GM18507 (cell line): ENCODE measurements at places on chromosomes 7 and 10.

DNA sequence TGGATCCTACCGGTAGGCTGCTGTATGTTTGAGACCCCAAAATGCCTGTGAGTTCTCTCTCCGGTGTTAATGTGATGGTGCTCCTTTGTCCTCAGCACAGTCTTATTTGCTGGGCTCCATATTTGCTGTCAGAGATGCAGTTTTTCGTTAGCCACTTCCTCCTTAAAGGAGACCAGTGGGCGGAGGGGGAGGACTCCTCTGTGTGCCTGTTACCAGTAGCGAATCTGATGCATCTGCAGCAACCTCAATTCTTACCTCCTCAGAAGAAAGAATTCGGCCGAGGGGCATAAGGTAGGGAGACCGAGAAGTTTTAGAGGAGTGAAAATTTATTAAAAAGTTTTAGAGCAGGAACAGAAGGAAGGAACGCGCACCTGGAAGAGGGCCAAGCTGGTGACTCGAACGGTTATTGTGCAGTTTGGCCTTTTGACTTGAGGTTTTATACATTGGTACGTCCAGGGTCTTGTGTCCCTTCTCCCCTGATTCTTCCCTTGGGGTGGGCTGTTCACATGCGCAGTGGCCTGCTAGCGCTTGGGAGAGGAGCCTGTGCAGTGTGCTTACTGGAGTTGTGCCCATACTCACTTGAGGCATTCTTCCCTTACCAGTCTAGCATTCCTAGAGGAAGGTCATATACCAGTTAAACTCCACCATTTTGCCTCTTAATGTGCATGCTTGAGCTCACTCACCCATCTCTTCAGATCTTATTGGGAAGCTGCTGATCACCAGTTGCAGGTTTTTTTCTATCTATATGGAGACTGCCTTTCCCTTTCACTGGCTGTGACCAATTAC is 49.5 kb downstream of the GNAI1 start:
- DNase-seq = no peak

DNA sequence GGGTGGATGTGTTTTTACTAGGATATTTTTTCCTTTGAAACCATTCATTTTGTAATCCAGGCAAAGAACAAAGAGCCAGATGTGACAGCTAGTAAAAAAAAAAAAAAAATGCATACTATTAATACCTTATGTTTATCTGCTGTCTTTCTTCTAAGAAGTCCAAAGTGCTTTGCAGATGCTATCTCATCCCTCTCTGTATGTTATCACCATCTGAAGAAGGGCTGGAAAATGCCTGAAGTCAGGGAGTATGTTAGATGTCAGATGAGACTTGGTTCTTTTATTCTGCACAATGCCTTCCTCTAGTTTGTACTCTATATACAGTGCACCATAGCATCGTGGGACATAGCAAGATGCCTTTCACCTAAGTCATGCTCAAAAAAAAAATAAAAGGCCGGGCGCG is 10.4 kb upstream of the CAMK1D start:
- no peak for DNase-seq

DNA sequence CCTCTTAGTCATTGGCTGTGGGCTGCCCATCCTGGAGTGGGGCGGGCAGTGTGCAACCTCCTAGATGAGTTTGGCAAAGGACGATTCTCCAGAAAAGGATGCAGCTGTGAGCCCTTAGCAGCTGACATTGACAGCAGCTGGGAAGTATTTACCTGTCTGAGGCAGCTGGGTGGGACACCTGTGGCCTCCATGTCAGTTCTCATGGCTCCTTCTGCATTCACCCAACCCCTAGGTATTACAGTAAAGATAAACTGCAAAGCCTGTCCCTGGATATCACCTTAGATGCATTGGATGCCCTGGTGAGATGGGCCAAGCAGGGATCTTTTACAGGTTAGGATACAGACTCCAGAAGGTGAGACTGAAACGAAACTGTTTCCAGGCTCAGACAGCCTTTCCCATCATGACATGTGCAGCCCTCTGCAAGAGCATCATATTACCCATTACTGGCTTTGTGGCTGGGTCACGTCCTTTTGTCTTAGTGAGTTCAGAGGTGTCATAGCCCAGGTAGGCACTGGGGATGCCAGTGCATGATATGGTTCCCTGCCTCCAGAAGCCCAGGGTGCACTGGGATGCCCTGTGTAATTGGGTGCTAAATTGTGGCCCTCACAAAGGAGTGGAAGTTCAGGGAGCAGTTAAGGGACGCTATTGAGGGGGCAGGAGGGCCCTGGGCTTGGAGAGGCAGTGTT is 28.9 kb downstream of the MINDY4 start:
- DNase-seq = no peak

DNA sequence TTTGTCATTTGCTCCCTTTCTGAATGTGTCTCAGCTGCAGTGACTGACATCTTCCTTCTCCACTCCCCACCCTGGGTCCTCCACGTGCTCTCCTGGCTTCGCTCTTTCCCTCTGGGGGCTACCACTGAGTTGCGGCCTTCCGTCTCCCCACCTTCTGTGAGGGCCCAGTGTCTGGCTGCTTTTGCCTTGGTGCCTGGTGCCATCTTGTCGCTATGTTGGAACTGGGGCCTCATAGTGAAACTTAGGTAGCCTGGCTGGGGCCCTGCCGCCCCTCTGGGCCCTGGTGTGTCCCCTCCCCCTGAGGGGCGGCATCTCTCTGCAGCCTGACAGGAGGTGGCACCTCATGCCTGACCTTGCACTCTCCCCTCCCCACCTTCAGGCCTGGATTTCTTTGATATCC is 144.1 kb downstream of the ANLN start:
- no peak for DNase-seq

DNA sequence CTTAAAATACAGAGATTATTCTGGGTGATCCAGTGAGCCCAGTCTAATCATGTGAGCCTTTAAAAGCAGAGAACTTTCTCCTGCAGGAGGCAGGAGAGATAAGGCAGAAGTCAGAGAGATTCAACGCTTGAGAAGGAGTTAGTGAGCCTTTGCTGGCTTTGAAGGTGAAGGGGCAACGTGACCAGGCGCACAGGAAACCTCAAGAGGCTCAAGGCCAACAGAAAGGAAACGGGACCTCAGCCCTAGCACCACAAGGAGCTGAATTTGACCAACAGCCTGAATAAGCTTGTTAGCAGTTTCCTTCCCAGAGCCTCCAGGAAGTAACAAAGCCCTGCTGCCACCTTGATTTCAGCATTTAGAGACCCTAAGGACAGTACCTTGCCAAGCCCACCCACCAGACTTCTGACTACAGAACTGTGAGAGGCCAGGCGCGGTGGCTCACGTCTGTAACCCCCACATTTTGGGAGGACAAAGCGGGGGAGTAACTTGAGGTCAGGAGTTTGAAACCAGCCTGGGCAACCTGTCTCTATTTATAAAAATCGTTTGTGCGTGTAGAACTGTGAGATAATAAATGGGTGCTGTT is 87.3 kb upstream of the KAT6B start:
- DNase-seq = peak; percentile 45

GRCh38 chr10:48469516-48470020 is 135.3 kb downstream of the ARHGAP22 start:
- DNase-seq = no peak

DNA sequence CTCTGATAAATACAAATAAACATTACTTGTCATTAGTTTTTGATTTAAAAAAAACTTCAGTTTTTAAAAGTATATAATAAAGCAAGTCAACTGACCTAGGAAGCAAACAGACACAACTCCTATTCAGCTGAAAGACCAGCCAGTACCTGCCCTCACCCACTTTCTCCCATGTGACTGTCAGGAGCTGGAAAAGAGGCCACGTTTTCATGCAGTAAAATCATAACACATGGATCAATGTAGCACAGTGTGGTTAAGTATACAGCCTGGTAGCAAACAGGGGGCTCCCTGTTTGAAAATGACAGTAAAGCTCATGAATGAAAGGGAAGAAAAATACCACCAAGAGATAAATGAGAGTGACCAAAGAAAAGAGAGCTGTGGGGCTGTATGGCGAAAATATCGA is 21.6 kb downstream of the KIN start:
- DNase-seq = no peak

GRCh38 chr7:135734343-135734689 is 6.3 kb upstream of the SLC13A4 start:
- no peak for DNase-seq

DNA sequence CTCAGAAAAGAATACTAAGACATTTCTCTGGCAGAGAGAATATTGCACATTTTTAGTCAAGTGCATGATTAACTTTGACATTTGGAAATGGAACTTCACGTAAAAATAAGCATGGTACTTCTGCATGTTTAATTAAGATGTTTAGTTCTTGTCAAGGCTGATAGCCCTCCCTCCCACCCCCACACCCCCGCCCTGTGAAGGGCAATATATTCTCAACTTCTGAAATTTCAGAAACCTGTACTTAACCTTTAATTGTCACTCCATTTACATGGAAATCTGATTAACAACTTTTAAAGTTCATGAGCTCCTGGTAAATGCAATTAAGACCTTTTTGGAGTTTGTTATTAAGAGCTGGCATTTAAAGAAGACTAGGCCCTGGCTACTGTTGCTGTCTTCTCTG is 205.8 kb downstream of the EXOC4 start:
- DNase-seq = no peak

- no peak for DNase-seq
Observed at GRCh38 chr7:155001756-155002410, 1.0 kb downstream of the PAXIP1 start.

DNA sequence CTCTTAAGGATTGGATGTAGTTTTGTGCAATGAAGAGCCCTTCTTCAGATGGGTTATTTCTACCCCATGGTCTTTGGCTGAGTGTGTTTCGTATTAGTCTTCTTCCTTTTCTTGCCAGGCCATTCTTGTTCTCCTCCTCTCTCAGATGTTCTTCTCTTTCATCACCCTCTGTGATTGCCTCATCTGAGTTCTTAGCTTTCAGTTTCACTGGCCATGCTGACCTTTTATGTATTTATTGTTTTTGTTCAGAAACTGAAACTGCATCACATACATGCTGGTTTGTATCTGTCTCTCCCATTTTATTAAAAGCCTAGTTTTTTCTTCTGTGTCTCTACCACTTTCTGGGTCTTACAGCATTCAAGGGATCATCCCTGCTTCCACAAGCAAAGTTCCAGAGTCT is 21.7 kb upstream of the PCGF5 start:
- peak; percentile 29 for DNase-seq

DNA sequence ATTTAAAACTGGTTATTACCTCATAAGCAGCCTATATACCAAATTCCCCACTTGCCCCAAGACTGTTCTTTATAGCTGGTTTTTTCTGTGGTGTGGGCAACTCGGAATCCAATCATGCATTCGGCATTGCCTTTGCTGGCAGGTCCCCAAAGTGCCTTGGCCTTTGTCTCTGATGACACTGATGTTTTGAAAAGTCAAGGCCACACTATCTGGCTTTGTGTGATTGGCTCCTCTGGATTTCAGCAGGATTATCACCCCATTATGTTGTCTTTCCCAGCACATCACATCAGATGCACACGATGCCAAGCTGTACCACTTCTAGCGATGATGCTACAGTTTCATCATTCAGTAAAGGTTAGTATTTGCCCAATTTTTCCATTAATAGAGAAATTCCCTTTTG is 97.7 kb downstream of the USP6NL start:
- DNase-seq = no peak

GRCh38 chr10:58967551-58968388 is 208.7 kb upstream of the PHYHIPL start:
- peak; percentile 5 for DNase-seq

- no peak for DNase-seq
Observed at GRCh38 chr10:92384741-92385140, 93.8 kb downstream of the MARCHF5 start.

DNA sequence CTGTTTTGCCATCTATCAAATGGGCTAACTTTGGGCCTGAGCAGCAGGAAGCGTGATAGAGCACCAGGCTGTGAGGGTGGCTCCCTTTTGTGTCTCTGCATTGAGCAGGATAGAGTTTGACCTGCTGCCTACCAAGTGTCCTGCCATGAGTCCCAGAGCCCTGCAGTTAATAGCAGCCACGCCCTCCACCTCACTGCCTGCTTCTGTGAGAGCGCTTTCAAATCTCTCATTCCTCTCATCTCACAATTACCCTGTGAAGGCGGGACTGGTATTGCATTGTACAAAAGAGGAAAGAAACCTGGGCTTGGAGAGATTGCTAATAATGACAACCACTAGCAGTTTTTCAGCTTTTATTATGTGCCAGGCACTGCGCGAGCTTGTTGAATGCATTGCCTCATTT is 39.9 kb downstream of the UNC5B start:
- DNase-seq = no peak

DNA sequence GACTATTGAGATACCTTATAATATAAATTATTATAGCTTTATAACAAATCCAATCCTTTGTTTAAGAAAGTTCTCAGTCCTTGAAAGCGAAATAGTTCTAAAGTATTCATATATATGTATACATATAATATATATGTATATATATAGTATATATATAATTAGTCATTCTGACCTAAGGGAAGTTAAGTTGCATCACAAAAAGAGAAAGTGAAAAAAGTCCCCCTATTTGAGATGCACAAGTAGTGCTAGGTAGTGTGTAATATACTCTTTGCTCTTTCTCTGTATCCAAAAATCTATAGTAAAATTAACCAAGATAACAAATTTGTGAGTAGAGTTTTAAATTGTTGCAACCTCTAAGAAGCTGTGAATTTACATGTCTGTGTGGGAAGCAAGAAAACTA is 13.3 kb upstream of the IFIT1B start:
- DNase-seq = no peak

DNA sequence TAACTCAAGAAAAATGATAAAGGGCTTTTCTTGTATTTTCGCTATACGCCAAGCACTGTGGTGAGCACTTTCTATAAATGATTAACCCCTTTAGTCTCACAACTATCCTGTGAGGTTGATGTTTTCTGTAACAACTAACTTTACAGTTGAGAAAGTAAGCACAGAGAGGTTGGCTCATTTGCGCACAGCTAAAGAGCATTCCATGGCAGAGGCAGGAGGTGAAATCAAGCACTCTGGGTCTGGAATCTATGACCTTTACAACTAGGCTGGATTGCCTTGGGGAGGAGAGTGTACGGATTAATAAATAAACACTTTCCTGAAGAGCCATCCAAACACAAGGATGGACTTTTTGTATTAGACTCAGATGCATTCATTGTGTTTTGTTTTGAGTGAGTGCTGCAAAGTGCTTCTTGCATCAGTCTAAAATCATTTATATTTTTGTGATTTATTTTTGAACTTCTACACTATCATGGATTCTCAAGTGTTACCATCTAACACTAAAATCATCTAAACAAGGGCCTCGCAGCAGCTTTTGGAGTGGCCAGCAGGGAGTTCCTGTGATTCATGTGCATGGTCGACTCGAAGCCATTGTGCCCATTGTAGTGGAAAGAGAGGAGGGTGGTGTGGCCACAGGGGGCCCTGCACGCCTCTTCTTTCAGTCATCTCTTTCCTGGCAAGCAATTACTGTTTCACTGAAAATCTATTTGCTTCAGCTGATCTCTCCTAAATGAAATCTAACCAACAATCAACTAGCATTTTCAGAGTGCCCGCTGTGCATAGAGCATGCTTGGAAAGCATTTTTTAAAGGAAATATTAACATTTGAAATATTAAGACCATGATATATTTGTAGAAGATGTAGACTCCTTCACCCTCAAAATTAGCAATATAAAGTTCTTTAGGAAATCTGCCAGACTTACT is 633.4 kb upstream of the COBL start:
- no peak for DNase-seq

- DNase-seq = no peak
Observed at GRCh38 chr10:48797830-48798229, 113.2 kb downstream of the WDFY4 start.

- DNase-seq = no peak
Observed at GRCh38 chr7:127525866-127526480, 59.4 kb downstream of the GCC1 start.
